ENCODE measurements at places on chromosomes 6 and 20.

GRCh38 chr6:86949771-86950170 lies 12.4 kb downstream of the HTR1E start:
- DNase-seq, result no peak

DNA sequence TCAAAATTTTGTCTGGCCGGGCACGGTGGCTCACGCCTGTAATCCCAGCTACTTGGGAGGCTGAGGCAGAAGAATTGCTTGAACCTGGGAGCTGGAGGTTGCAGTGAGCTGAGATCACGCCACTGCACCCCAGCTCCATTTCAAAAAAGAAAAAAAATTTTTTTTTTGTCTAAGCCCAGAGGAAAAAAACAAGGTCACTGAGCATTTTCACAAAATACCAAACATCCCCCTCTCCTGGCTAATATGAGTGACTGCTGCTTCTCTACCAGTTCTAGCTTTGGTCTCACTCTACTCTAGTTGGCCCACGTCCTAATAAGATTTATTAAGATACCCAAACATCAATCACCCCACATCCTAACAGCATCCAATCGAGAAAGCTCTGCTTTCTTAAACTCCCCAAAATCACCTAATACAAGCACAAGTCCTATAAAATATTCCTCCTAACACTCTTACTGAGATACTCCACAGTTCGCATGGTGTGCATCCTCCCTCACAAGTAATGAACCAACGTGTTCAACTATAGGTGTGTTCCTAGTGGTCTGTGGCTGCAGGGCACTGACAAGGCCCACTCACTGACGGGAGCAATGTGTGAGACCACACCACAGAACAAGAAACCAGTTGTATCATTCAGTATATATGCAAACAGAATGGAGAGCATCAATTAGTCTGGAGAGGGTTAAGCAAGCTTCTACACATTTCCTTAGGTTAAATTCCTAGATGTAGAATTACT lies 64.2 kb downstream of the FKBP5 start:
- DNase-seq, result no peak

- no peak for DNase-seq
Measured at GRCh38 chr6:140812636-140813035, 1320.1 kb upstream of the GJE1 start.

- no peak for DNase-seq
Measured at GRCh38 chr6:155011809-155012291, 16.7 kb downstream of the TIAM2 start.

DNA sequence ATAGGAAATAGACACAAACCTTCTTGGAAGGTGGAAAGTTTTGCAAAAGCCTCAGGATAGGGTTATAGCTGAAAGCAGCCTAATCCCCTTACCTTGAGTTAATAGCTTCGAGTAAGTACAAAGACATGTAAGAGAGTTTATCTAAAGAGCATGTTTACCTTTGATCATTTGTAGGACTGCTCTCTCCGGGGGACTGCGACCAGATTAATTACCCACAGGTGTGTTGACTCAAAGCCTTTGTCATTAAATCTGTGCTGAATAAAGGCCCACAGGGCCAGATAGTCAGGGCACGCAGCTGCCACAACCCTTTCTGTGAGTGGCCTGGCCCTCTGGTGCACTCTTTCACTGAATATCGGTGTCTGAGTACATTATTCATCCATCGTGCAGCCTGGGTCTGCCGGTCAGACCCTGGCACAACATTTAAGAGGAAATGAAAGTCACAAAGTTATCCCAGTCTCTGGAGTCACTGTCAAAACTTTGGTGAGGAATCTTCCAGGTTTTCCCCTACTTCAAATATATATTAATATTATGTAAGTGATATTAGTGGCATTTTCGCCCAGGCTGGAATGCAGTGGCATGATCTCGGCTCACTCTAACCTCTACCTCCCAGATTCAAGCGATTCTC lies 5.4 kb upstream of the MICA start:
- DNase-seq, result peak; percentile 70

- DNase-seq, result no peak
Measured at GRCh38 chr6:16947375-16948015, 154.4 kb upstream of the STMND1 start.

DNA sequence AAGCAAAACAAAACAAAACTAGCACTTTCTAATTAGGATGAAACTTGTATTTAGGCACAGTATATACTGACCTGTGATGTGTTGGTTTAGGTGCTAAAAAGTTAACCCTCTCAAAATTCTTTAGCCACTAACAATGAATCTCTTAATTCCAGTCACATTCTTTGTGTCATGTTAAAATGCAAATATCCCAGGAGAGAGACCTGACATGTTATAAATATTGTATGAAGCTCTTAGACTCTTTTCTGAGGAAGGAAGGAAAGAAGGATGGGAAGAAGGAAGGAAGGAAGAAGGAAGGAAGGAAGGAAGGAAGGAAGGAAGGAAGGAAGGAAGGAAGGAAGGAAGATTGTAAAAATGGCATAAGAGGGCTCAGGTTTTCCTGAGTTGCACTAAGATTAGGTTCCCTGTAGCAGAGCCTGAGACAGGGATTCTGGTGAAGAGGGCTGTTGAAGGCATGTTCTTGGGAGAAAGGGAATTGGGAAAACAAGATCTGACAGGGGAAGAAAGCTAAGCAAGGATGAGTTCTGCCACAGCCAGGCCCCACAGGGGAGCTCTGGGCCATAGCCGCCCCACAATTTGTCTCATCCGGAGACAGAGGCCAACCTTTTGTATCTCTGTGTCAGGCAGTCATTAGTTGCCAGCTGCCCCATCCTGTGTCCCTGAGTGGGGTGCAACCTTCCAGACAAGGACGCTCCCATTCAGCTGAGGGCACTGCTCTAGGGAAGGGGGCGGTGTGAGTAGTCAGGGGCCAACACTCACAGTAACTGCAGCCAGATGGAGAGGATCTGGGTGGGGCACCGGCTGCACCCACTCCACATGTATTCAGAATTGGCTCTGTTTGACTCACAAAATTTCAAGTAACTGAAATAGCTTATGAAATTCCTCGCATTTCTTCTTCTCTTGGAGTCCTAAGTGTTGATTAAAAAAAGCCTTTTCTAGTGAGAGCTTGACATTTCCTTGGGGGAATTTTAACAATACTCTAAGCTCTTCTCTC lies 189.3 kb upstream of the ARG1 start:
- no peak for DNase-seq

- DNase-seq, result no peak
Measured at GRCh38 chr6:26124781-26125685, 37.8 kb downstream of the HFE start.

DNA sequence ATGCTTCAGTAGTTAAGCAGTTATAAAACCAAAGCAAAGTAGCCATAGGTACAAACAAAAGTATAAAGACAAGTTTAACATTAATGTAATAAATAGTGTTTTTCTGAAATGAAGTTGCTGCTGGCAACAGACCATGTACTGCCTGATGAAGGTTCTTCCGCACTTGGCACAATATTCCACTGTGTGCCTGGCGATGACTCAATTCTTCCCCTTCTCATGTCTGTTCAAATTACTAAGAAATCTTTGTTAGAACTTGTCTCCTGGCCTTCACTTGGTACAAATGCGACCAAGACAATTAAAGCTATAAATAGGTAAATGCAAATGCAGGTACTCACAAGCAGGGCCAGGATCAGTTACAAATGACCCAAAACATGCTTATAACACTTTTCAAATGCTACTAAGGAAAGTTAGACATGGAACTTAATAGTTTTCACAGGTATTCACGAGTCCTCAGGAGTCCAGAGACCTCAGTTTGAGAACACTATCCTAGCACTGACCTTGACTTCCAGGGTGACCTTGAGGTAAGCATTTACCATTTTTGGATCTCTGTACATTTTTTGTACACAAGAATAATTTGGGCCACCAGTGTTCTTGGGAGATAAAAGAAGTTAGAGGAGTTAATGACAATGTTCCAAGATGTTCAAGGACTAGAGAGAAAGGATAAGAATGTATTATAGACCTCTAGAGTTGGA lies 8.1 kb upstream of the DDR1 start:
- no peak for DNase-seq

DNA sequence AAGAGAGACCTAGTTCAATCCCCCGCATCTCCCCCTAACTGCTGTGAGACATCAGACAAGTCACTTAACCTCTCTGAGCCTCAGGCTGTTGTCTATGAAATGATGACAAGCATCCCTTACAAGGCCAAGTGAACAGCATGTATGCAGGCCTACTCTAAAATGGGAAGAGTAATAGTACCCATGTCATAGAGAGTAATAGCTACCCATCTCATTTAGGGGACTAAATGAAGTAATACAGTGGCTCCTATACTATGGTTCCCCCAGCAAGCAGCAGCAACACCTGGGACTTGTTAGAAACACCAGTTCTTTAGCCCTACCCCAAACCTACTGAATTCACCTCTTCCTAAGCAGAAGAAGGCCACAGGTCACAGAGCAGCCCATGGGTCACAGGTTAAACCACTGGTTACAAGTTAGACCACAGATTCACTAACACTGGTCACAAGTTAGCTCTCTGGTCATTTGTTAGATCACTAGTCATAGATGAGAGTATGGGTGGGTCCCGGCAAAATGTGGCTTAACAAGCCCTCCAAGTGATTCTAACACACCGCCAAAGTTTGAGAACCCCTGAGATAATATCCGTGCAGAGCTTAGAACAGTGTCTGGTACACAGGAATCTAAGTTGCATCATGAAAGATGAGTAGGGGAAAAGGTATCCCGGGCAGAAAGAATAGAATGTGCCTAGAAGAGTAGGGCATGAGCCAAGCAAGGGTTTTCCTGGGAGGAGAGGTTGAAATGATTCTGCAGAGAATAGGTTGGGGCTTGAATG lies 1.4 kb downstream of the DEFB124 start:
- no peak for DNase-seq

- no peak for DNase-seq
Measured at GRCh38 chr6:119960456-119960855, 610.9 kb upstream of the MAN1A1 start.

DNA sequence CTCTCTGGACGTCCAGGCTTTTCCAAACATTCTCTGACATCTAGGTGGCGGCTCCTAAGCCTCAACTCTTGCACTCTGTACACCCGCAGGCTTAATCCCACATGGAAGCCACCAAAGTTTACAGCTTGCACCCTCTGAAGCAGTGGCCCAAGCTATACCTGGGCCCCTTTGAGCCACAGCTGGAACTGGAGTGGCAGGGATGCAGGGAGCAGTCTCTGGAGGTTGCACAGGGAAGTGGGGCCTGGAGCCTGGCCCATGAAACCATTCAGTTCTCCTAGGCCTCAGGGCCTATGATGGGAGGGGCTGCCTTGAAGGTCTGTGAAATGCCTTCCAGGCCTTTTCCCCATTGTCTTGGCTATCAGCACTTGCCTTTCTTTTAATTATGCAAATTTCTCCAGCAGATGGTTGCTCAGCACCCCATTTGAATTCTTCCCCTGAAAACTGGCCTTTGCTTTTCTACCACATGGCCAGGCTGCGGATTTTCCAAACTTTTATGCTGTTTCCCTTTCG lies 64.9 kb downstream of the IRF4 start:
- DNase-seq, result no peak

- DNase-seq, result no peak
Measured at GRCh38 chr6:74439123-74439811, 743.3 kb downstream of the CD109 start.
